ENCODE measurements at places on chromosomes 3 and 15. TPM values are rescaled to one million over a fixed set of nuclear protein-coding genes. Genes with fewer than 3 reads are reported as not detected.

DNA sequence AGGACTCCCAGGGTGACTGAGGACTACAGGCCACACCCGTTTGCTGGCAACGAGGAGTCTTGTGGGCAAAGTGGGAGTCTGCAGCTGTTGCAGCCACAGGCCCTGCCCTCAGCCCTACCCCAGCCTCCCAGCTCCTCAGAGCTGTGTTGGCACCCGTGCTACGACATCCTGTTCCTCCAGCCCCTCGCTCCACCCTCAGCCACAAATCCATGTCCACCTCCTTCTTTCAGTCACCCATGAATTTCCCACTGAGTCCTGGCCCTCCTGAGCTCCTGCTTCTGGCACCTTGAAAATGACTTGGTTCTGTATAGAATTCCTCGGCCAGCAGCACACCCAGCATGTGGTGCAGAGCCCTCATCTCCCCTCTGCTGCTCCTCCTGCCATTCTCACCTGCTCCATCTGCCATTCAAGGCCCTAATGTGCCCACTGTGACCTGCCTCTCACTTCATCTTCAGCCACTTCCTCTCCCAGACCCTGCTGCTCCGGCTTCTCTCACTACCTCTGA, 20.9 kb upstream of the VILL start:
- H3K27ac ChIP-seq, result no peak overlapping the region
- H3K27me3 ChIP-seq, result no peaks in the 10 kb centered on the region
- H3K4me3 ChIP-seq, result no peak overlapping the region
- no peaks in the 10 kb centered on the region for H3K4me1 ChIP-seq
- H3K36me3 ChIP-seq, result no peaks in the 10 kb centered on the region

GRCh38 chr3:143443851-143444331, 324.3 kb downstream of the CHST2 start:
- DNase-seq, result peak; percentile 59
- no peaks in the 10 kb centered on the region for H3K27me3 ChIP-seq
- no peak overlapping the region for H3K27ac ChIP-seq
- H3K4me3 ChIP-seq, result no peak overlapping the region

The KLHL40 gene
- not detected for total RNA-seq

GRCh38 chr3:157290766-157291165, 130.8 kb upstream of the CCNL1 start:
- peaks cover 5% of the 10 kb centered on the region for H3K4me1 ChIP-seq
- H3K27ac ChIP-seq, result no peak overlapping the region
- H3K4me3 ChIP-seq, result no peak overlapping the region
- H3K36me3 ChIP-seq, result no peaks in the 10 kb centered on the region
- no peaks in the 10 kb centered on the region for H3K27me3 ChIP-seq
- no peak for DNase-seq

GRCh38 chr3:181561139-181562031, 150.3 kb upstream of the SOX2 start:
- no peaks in the 10 kb centered on the region for H3K27me3 ChIP-seq
- H3K4me1 ChIP-seq, result no peaks in the 10 kb centered on the region
- no peak overlapping the region for H3K4me3 ChIP-seq
- no peak overlapping the region for H3K27ac ChIP-seq

GRCh38 chr15:69472562-69472961, 19.9 kb downstream of the RPLP1 start:
- H3K4me1 ChIP-seq, result peaks cover 21% of the 10 kb centered on the region
- H3K27ac ChIP-seq, result no peak overlapping the region
- peaks cover 6% of the 10 kb centered on the region for H3K27me3 ChIP-seq
- no peaks in the 10 kb centered on the region for H3K36me3 ChIP-seq
- no peak for DNase-seq
- H3K4me3 ChIP-seq, result no peak overlapping the region

The TGM4 gene
- not detected for total RNA-seq

DNA sequence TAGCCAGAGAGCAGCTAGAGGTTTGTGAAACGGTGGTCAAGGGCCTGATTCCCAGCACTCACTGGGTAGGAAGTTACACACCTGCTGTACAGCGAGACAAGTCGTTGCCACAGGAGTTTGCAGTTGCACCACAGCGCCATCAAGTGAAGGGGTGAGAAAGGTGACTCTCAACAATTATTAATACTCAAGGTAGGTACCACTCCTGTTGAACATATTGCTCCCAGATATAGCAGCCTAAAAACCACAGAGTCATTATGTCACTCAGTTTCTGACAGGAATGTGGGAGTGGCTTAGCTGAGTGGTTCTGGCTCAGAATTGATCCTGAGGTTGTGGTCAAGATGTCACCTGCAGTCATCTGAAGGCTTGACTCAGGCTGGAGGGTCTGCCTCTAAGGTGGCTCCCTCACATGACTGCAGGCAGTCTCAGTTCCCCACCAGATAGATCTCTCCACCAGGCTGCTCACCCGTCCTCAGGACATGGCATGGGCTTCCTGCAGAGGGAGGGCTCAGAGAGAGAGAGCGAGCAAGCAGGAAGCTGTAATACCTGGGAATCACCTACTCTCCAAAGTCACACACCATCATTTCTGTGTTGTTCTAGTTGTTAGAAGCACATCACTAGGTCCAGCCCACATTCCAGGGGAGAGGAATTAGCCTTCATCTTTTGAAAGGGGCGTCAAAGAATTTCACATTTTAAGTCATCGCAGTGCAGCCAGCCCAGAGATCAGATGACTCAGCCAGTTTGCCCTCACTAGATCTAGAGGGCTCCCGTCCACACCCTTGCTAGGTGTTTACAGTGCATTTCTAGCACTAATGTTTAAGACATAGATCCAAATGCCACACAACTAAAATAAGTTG, 17.0 kb upstream of the ANO10 start:
- no peaks in the 10 kb centered on the region for H3K36me3 ChIP-seq
- no peak overlapping the region for H3K27ac ChIP-seq

GRCh38 chr3:56297281-56297840, 170.9 kb downstream of the ERC2 start:
- H3K27ac ChIP-seq, result no peak overlapping the region
- no peak overlapping the region for H3K4me3 ChIP-seq
- DNase-seq, result no peak

- H3K36me3 ChIP-seq, result no peaks in the 10 kb centered on the region
- no peaks in the 10 kb centered on the region for H3K4me1 ChIP-seq
- H3K27ac ChIP-seq, result no peak overlapping the region
- DNase-seq, result no peak
Observed at GRCh38 chr3:137738710-137739109, 25.4 kb upstream of the SOX14 start.

GRCh38 chr3:32340039-32340438, 51.6 kb upstream of the CMTM7 start:
- H3K4me1 ChIP-seq, result peaks cover 11% of the 10 kb centered on the region
- no peaks in the 10 kb centered on the region for H3K36me3 ChIP-seq
- H3K27me3 ChIP-seq, result no peaks in the 10 kb centered on the region
- H3K27ac ChIP-seq, result no peak overlapping the region

The INTS14 gene
- total RNA-seq, result 48.1 TPM

The MCTP2 gene
- total RNA-seq, result 18.3 TPM

The LINGO1 gene
- not detected for total RNA-seq

The OIP5 gene
- total RNA-seq, result 13.6 TPM

GRCh38 chr3:159263750-159264553, 462.1 kb downstream of the MFSD1 start:
- H3K36me3 ChIP-seq, result no peaks in the 10 kb centered on the region
- no peak overlapping the region for H3K27ac ChIP-seq
- no peaks in the 10 kb centered on the region for H3K4me1 ChIP-seq
- no peak overlapping the region for H3K4me3 ChIP-seq

The ATP13A5 gene
- not detected for total RNA-seq

The ZNF660 gene
- total RNA-seq, result 1.2 TPM

- H3K4me3 ChIP-seq, result no peak overlapping the region
- H3K27ac ChIP-seq, result no peak overlapping the region
- H3K27me3 ChIP-seq, result no peaks in the 10 kb centered on the region
- H3K4me1 ChIP-seq, result peaks cover 10% of the 10 kb centered on the region
- no peak for DNase-seq
Observed at GRCh38 chr3:18079739-18080138, 337.3 kb upstream of the TBC1D5 start.

GRCh38 chr3:124780761-124781475, 50.7 kb downstream of the UMPS start:
- no peak overlapping the region for H3K4me3 ChIP-seq
- H3K27me3 ChIP-seq, result peaks cover 2% of the 10 kb centered on the region
- no peak overlapping the region for H3K27ac ChIP-seq

- H3K27me3 ChIP-seq, result no peaks in the 10 kb centered on the region
- H3K4me1 ChIP-seq, result peaks cover 7% of the 10 kb centered on the region
- no peak for DNase-seq
- H3K4me3 ChIP-seq, result no peak overlapping the region
Observed at GRCh38 chr3:141955175-141955574, 78.7 kb downstream of the ATP1B3 start.

The ARHGAP31 gene
- 6.6 TPM for total RNA-seq

The ENTPD3 gene
- not detected for total RNA-seq

- H3K4me1 ChIP-seq, result no peaks in the 10 kb centered on the region
- no peaks in the 10 kb centered on the region for H3K27me3 ChIP-seq
- H3K36me3 ChIP-seq, result no peaks in the 10 kb centered on the region
- H3K4me3 ChIP-seq, result no peak overlapping the region
- no peak overlapping the region for H3K27ac ChIP-seq
- no peak for DNase-seq
Observed at GRCh38 chr3:78845605-78846004, 922.2 kb downstream of the ROBO1 start.

DNA sequence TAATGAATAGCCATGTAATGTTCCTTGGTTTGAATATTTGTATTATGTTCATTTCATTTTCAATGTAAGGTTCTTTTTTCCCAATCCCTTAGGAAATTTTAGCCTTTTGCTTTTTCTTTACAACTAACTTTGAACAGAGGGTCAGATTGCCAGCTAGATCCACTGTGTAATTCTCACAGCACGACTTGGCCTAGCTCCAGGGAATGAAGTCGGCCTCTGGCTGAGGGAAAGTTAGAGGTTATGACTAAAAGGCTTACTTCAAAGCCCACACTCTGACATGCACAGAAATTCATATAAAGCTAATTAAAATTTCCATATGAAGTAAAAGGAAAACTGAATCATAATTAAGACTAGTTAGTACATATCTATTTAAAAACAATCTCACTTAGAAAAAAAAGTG, 38.7 kb downstream of the ROBO1 start:
- H3K27ac ChIP-seq, result no peak overlapping the region
- H3K36me3 ChIP-seq, result no peaks in the 10 kb centered on the region
- DNase-seq, result no peak
- H3K27me3 ChIP-seq, result no peaks in the 10 kb centered on the region
- H3K4me3 ChIP-seq, result no peak overlapping the region
- H3K4me1 ChIP-seq, result no peaks in the 10 kb centered on the region

DNA sequence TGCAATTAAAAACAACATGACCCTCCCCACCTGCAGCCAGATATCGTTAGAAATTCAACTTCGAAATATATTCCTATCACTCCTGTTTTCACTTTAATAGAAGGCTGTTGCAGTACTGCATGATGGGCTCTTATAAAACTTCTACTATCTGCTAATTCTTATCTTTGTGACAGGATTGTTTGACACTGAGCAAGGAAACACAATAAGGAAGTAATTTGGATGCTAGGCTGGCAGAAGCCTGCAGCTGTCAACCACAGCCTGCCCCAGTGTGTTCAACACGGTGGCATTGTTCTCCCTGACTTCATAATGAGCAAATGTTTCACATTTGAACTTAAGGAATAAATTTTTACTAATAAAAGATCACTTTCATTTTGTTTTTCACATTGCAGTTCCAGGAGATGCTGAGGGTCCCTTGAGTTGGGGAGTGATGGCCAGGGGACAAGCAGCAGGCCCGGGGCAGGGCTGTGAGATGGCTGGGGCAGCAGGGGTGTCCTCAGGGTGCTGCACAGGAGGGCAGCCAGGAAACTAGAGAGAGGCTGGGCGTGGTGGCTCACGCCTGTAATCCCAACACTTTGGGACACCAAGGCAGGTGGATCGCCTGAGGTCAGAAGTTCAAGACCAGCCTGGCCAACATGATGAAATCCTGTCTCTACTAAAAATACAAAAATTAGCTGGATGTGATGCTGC, 64.8 kb upstream of the SEC61A1 start:
- no peaks in the 10 kb centered on the region for H3K36me3 ChIP-seq
- H3K27me3 ChIP-seq, result no peaks in the 10 kb centered on the region
- no peaks in the 10 kb centered on the region for H3K4me1 ChIP-seq
- no peak overlapping the region for H3K27ac ChIP-seq

The NTRK3 gene
- not detected for total RNA-seq

DNA sequence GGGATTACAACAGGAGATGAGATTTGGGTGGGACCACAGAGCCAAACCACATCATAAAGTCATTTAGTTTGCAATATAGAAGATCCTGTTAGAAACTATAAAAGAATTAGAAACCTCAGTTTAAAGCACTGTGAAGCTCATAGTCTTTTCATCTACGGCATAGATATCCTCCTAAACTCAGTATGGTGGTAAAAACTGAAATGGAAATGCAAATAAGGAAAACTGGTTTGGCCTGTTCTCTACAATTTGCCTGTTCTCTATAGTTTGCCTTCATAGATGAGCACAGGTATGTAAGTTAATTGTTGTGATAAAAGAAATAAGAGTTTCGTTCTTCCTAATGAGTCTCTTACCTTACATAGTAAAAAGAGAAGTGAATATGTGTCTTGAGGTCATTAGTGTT, 331.6 kb upstream of the ARL6 start:
- no peaks in the 10 kb centered on the region for H3K36me3 ChIP-seq
- no peaks in the 10 kb centered on the region for H3K27me3 ChIP-seq
- no peak overlapping the region for H3K27ac ChIP-seq
- no peaks in the 10 kb centered on the region for H3K4me1 ChIP-seq

- H3K4me1 ChIP-seq, result no peaks in the 10 kb centered on the region
- DNase-seq, result no peak
- no peaks in the 10 kb centered on the region for H3K36me3 ChIP-seq
- H3K4me3 ChIP-seq, result no peak overlapping the region
- no peak overlapping the region for H3K27ac ChIP-seq
Observed at GRCh38 chr15:72939514-72940228, 112.6 kb upstream of the NEO1 start.

DNA sequence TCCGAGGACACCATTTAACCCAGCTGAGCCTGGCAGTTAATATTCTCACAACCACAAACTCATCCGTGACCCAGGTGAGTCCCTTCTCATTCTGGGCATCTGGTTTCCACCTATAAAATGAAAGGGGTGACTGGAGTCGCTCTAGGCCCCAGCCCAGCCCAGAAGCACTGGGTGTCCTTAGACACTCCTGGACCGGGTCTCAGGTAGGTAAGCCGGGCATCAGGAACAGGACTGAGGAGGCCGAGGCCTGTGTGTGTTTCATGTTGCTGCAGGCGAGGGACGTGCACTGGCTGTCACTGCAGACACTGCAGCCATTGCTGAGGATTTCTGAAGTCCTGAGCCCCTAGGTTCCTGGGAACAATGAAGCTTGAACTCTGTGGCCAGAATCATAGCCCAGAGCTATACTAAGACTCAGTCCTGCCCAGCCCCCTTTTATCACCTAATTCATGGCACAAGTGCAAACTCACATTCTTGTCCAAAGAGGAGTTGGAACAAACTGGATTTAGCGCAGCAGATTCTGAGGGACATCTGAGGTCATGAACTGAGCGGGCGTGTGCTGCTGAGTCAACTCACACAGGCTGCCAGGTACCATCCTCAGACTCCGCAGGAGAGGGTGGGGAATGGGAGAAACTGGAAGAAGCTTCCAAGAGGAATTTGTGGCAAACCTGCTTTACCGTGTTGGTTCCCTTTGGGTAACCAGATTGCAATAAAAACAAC, 184.9 kb downstream of the FAM43A start:
- H3K27me3 ChIP-seq, result peaks cover 7% of the 10 kb centered on the region
- H3K36me3 ChIP-seq, result no peaks in the 10 kb centered on the region
- H3K27ac ChIP-seq, result no peak overlapping the region
- no peak overlapping the region for H3K4me3 ChIP-seq
- no peaks in the 10 kb centered on the region for H3K4me1 ChIP-seq
- no peak for DNase-seq

GRCh38 chr3:126816298-126816697, 112.3 kb downstream of the CHCHD6 start:
- no peak overlapping the region for H3K4me3 ChIP-seq
- no peaks in the 10 kb centered on the region for H3K4me1 ChIP-seq

All from activated CD8-positive, alpha-beta T cell treated with anti-CD3 and anti-CD28 coated beads for 36 hours (primary cell).